ENCODE measurements at places on chromosomes 12 and 14.

DNA sequence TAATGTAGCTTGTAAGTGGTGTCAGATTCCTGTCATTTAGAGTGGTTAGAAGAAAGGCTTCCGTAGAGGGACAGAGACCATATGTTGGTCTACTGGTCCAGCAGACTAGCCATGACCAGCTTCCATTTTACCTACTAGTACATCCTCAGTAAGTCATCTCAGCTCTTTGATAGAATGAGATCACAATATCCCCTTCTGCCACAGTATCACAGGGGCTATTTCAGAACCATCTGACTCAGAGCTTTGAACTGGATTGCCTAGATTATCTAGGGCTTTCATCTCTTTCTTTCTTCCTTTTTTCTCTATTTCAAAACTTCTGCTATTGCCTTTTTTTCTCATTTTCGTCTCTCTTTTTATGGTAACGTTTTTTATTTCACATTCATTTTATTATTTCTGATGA lies 4.7 kb downstream of the ZDHHC17 start:
- no peak for DNase-seq

GRCh38 chr12:45131506-45131905 lies 80.6 kb upstream of the DBX2 start:
- DNase-seq = no peak

- DNase-seq = no peak
These were observed 7.5 kb downstream of the REC8 start for GRCh38 chr14:24179294-24179960.

- no peak for DNase-seq
These were observed 17.4 kb upstream of the MANSC4 start for GRCh38 chr12:27797301-27798025.

DNA sequence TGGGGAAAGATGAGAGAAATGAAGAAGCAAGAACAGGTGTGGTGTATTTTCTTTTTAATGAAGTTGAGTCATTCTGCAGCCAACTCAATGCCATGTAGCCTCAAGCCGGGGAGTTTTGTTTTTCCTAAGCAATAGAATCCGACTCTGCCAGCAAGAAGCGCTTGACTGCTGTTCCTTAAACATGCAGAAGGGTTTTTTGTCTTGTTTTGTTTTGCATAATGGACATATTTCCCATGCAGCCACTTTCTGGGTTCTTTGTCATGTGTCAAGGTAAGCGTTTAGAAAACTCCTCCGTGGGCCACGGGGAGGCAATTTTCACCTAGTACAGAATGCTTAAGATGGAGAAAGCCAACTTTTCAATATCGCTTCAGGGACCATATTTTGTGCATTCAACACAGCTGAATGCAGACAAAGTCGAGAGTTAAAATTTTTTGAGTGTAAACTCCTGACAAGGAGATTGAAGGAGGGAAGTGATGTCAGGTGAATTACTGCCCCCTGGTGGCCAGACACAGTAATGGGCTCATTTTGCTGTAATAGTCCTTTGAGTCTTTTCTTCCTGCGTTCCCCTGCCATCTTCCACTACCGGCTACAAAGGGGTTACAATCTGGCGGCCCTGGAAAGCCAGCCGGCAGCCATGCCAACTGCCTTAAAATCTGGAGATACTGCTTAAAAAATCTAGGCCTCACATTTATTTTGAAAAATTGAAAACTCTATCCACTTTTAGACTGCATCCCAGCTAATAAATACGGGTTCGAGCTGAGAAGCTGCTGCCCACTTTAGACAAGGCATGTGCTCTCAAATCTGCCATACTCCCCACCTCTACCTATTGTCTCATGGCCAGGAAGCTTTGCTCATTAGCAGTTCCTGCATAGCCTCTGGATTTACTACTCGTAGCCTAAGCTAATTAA lies 3.2 kb upstream of the FICD start:
- DNase-seq = peak; percentile 53

- no peak for DNase-seq
These were observed 746.4 kb upstream of the FLRT2 start for GRCh38 chr14:84783511-84783910.

DNA sequence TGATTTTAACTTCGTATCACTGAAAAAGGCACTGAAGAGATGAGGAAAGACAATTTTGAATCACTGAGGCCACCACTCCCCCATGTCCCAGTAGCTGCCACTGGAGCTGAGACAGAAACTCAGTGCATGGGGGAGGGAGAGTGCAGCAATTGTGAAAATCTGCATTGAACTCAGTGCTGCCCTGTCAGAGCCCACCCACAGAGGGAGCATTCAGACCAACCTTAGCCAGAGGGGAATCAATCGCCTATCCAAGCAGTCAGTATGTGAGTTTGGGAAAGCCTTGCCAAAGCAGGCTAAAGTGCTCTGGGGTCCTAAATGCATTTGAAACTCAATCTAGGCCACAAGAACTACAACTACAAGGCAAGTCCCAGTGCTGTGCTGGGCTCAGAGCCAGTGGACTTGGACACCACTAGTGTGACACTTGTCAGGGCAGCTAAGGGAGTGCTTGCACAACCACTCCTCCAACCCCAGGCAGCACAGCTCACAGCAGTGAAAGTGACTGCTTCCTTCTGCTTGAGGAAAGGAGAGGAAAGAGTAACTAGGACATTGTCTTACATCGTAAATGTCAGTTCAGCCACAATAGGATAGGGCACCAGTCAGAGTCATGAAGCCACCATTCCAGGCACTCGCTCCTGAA lies 13.3 kb downstream of the RNASE3 start:
- DNase-seq = no peak

DNA sequence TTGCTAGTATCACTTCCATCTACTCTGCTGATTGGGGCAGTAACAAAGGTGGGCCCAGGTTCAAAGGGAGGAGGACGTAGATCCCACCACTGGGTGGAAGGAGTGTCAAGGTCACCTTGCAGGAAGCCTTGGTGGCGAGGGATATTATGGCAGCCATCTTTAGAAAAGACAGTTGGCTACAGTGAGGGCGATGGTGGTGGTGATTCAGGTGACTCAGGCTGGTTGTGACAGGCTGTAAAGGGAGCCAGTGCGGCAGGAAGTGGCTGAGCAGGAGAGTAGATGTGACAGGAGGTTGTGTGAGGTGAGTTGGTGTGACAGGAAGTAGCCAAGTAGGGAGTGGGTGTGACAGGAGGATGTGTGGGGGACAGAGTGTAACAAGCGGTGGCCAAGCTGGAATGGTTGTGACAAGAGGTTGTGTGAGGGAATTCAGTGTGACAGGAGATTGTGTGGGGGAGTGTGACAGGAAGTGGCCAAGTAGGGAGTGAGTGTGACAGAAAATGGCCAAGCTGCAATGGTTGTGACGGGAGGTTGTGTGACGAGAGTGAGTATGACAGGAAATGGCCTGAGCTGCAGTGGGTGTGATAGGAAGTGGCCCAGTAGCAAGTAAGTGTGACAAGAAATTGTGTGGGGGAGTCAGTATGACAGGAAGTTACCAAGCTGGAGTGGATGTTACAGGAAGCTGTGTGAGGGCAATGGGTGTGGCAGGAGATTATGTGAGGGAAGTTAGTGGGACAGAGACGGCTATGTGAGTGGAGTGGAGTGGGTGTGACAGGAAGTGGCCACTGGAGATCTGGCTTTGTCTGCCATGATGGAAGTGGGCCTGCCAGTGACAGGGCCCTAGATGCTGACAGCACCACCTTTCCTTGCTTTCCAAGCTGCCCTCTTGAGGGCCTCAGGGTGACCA lies 136.5 kb upstream of the MYL2 start:
- no peak for DNase-seq

DNA sequence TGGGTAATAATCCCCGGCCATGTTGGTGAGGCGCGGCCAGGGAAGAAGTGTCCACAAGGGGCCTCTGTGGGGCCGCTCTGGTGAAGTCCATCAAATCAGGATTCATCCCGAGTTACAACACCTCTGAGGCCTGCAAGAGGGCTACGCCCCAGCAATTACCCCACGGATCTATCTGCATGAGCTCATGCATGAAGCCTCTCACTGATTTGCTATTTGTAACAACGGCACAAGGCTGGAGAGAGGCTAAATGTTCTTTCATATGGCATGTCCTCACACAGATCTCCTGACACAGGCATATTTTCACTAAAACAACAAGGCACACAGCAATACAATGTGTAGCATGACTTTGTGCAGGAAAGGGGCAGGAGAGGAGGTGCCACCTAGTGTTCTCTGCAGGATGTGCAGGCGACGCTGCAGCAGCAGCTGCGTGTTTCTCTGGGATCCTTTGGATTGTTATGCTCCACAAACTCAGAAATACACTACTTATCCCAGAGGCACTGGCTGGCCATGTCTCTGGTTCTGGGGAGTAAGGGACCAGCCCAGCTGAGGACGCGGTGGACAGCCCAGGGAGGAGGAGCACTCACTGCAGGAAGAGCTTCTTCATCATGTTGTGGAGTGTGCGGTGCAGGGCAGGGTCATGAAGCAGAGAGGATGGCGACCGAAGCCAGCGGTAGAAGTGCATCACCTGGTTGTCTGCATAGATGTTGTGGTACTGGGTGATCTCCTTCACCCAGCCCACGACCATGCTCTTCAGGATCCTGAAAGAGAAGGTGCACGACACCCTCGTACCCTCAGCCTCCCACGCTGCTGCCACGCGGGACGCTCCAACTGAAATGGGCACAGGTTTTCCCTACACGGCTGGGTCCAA lies 20.2 kb downstream of the P2RX2 start:
- DNase-seq = peak; percentile 52

GRCh38 chr14:60652674-60653651 lies 3.7 kb upstream of the SIX1 start:
- DNase-seq = no peak

DNA sequence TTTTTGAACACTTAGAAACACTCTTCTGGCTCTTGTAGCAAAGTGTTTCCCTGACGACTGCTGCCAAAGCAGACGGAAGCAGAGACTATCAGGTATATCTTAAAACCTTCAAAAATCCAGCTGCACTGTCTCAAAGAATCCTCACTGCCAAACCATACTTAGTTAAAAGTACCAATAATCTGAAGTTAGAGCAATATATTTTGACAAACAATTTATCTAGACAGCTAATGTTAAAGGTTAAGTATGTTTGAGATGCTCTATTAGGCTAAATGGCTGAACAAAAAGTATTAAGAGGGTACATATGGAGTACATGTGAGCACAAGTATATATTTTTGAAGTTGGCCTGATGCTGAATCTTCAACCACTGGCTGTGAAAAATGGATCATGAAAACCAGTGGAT lies 331.9 kb upstream of the DIO2 start:
- no peak for DNase-seq

GRCh38 chr12:13948621-13949020 lies 32.8 kb downstream of the GRIN2B start:
- DNase-seq = no peak

DNA sequence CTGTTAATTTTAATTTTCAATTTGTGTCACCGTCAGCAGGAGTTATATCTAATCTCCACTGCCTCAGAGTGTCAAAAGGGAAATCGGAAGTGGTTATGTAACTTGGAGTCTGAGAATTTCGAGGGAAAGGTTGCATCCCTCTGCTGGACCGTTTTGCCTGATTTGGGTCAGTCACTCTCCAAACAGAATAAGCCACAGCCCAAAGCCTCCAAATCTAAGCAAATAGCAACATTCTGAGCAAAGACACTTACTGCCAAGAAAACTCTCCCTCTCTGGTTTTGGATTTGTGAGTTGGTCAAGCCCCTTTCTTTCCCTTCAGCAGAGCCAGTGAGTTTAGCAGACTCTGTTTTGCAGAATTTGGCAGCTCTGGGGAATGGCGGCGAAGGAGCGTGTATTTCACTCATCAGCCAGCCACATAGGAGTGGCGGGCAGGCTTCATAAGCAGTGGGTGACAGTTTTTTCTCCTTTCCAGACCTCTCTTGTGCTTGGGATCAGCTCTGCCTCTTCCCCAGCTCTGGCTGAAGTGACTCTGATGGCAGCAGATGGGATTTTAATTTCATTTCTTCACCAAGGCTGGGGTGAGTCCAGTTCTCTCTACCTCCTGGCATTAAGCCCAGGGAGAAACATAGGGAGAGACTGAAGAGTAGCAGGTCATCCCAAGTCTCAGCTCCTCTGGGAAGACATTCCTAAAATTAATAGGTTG lies 218.7 kb upstream of the NOS1 start:
- no peak for DNase-seq

DNA sequence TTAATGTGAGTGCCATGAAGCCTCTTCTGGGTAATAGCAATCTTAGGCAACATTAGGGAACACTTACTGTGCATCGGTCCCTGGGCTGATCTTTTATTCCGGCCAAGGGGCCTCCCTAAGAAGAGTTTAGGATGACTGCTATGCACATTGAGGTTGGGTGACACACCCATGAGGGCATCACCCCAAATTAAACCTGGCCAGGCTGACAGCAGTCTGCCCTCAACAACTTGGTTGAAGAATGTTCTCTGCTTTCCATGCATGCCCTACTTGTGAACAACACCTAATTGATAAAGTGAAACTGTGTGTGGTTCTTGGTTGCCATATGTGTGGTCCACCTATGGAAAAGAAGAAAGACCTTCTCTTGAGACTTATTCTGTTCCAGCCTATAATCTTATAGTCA lies 1098.0 kb downstream of the BCL11B start:
- DNase-seq = no peak

GRCh38 chr14:23104070-23104590 lies 659 bp downstream of the CIROP start:
- no peak for DNase-seq

DNA sequence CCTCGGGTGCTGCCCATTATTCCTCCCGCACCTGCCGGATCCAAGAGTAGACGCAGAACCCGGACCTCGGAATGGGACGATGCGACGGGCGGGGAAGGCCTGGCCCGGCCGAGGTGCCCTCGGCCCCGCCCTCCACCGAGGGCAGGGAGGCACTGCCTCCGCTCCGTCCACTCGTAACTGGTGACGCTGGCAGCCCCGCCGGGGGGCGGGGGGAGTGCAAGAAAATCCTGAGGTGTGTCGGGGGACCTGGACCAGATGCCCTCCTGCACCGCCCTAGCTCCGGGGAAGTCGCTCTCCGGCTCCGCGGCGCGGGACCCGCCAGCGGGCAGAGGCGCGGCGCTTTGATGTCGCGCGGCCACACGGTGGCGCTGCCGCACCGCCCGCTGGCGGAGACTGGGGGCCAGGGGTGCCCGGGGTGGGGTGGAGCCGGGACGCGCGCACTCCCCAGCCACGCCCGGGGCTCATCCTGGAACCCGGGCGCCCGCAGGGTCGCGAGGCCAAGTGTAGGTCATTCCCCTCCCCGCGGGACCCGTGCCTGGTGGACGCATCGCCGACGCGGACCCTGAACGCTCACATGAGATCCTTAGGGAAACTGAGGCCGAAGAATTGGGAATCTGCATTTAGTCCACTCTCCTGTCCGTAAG lies 202.8 kb downstream of the TTC8 start:
- DNase-seq = no peak
